Cardiac septum (tissue), 1 donor: ENCODE measurements at places on chromosomes 1 and 21. TPM values are rescaled to one million over a fixed set of nuclear protein-coding genes. Genes with fewer than 3 reads are reported as not detected.

LIN28A gene
- not detected for total RNA-seq

CCT8 gene
- total RNA-seq = 116 TPM

CD244 gene
- 0.24 TPM for total RNA-seq

PGLYRP3 gene
- total RNA-seq = not detected

LCE1D gene
- total RNA-seq = not detected

NRAS gene
- total RNA-seq = 11.2 TPM

KAZN gene
- 3.1 TPM for total RNA-seq

DNA sequence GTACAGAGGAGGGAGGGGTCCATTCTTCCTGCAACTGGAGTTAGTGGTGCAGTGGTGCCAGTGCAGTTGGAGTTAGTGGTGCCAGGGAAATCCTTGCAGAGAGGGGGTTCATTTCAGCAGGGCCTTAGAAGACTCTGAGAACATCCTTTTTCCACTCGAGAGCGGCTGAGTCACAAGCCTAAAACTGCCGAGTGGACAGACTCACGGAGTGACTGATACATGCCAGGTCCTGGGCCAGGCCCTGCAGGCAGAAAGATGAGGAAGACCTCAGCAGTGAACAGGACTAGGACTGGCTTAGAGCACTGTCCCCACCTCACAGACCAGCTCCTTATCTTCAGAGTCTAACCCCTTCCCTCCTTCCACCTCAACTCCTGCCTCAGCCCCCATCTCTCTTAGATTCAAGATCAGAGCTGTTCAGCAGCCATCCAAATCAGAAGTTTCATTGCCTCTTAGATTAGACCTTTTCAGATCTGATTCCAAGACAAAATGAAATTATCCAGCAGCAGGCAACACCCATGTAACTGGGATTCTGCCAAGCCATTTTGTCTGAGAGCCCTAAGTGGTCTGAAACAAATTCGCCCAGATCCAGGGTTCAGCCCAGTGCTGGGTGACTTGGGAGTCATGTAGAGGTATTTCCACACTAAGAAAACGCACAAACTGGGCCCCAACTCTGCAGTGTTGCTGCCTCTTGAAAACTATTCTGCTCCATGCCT is 12.7 kb upstream of the IKBKE start:
- DNase-seq = no peak

GRCh38 chr1:11501491-11501897 is 22.5 kb downstream of the DISP3 start:
- DNase-seq = peak; percentile 74

GRCh38 chr1:221937155-221937953 is 195.5 kb upstream of the DUSP10 start:
- DNase-seq = no peak

DNA sequence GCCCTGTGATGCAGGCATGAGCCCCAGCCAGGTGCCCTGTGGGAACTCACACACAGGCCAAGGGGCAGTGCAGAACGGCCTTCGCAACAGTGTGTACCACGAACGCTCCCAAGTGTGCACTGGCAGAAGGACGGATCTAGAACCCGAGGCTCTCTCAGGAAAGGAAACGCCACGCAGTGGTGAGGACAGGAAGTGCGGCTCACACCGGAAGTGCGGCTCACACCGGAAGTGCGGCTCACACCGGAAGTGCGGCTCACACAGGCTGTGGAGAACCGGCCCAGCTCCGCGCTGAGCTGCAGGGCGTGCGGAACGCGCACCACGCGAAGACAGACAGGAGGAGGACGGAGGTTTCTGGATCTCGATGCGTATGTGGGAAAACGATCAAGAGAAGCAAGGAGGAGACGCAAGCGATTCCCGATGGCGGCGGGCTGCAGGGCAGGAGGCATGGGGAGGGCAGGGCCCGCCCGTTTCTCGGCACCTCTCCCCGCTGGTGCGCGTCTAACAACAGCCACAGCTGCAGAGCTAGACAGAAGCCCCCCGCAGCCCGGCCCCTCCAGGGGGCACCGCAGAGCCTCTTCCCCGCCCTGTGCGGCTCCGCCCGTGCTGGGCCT is 35.9 kb upstream of the TMEM52 start:
- no peak for DNase-seq

GRCh38 chr1:164183854-164184635 is 374.9 kb upstream of the PBX1 start:
- DNase-seq = no peak

DNA sequence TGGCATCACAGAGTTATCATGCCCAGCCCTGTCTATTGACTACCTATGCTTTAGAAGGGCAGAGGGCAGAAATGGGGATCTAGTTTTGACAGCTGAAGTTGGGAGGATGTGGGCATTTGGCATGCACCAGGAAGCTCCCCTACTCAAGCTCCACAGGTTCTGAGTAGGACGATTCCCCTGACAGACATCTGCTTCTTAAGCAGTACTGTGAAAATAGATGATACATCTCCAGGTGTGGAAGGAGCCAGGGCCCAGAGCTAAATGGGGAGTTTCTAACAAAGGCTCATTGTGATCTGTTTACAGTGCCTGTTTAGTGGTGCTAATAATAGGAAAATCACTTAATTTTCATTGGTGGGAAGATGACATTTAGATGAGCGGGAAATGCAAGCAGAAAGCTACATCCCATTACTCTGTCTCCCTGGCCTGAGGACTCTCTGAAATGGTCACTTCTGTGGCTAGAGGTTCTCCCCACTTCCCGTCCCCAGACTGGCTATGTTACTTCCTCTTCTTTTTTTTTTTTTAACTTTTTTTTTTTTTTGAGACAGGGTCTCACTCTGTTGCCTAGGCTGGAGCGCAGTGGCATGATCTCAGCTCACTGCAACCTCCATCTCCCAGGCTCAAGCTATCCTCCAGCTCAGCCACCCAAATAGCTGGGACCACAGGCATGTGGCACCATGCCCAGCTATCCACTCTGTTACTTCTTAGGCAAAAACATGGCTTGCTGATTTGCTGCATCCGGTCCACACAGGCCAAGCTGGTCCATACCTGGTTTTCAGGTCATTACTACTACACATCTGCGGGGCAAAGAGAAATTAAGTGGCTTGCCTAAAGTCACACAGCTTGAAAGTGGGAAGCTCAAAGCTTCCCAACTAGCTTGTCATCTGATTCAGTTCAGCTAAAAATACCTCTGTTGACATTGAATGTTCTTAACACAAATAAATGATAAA is 23.2 kb upstream of the CNIH3 start:
- no peak for DNase-seq

- DNase-seq = no peak
Observed at GRCh38 chr1:6794164-6794563, 8.9 kb downstream of the CAMTA1 start.

DNA sequence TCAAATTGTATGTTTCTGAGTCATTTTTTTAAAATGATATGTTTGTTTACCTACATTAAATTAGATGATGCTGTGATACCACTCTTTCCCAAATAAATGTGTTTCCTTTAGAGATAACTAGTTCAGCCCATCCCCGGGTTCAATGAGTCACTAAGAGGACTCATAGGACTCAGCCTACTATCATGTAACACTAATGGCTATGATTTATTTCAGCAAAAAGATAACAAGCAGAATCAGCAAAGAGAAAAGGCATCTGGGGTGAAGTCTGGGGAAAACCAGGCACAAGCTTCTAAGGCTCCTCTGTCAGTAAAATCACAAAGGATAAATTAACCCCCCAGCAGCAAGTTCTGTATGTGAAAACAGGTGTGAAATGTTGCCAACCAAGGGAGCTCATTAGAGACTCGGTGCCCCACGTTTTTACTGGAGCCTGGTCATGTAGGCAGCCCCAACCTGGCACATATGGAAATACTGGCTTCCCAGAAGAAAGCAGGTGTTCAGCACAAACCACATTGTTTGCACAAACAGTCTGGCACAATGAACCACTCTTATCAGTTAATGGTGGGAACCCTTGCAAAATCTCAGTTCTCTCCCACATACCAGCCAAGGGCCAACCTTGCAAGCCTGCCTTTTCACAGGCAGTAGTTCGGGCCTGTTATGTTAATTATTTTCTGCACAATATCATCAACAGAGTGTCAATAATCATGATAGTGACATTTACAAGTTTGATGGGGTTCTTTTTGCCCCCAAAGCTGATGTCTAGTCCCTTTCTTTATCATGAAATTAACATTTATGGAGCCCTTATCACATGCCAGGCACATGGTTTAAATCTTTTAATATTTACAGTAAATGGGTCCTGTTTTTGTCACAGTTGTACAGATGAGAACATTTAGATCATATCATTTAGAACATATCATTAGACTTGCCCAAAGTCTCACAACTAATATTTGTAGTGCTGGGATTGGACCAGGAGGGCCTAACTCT is 23.1 kb upstream of the CNN3 start:
- DNase-seq = no peak

DNA sequence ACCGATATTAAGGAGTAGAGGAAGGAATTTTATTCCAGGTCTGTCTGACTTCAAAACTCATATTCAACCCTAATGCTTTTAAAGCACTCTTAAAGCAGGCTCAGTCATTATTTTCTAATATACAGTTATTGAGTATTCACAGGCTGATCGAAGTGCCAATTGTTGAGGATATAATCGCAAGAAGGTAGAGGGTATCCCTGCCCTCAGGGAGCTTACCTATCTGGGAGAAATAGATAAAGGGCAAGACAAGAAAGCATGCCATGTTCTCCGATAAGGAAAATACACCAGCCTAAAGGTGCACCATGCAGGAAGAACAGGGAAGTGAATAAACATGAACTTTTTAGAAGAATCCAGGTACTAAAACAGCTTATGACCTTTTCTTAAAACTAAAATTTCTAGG is 361.2 kb downstream of the SMYD3 start:
- DNase-seq = no peak

DNA sequence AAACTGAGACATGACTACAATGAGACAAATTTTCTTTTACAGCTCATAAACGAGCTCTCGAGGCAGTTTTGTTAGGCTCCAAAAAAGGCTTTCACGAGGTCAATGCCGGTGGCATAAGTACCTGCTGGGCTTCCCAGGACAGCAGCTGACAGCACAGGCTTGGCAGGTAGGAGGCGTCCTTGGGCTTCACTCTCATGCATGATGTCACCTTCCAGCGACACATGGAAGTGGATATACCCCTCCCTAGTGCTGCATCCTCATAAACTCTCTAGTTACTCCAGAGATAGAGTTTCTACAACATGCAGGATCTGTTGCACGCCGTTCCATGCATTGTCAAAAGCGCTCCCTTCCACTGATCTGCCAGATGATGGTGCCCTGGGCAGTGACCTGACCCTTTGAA is 112.5 kb upstream of the PAXBP1 start:
- no peak for DNase-seq

- DNase-seq = no peak
Observed at GRCh38 chr1:56196839-56197238, 382.5 kb downstream of the PLPP3 start.

DNA sequence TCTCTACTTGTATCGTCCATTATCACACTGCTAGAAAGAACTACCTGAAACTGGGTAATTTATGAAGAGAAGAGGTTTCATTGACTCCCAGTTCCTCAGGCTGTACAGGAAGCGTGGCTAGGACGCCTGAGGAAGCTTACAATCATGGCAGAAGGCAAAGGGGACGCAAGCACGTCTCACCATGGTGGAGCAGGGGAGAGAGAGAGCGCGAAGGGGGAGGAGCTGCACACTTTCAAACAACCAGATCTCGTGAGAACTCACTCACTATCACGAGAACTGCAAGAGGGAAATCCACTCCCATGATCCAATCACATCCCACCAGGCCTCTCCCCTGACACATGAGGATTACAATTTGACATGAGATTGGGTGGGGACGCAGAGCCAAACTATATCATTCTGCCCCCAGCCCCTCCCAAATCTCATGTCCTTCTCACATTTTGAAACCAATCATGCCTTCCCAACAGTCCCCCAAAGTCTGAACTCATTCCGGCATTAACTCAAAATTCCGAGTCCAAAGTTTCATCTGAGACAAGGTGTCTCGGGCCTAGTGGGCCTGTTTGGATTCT is 8.0 kb downstream of the MMEL1 start:
- peak; percentile 70 for DNase-seq

GRCh38 chr1:41282679-41283317 is 40.7 kb upstream of the SCMH1 start:
- no peak for DNase-seq

GRCh38 chr21:41511858-41512257 is 3.9 kb upstream of the TMPRSS2 start:
- DNase-seq = no peak

GRCh38 chr1:221030990-221031389 is 151.7 kb downstream of the HLX start:
- no peak for DNase-seq

GRCh38 chr1:160800142-160800541 is 4.2 kb downstream of the LY9 start:
- DNase-seq = no peak

GRCh38 chr1:69707103-69707502 is 139.4 kb downstream of the LRRC7 start:
- DNase-seq = no peak

DNA sequence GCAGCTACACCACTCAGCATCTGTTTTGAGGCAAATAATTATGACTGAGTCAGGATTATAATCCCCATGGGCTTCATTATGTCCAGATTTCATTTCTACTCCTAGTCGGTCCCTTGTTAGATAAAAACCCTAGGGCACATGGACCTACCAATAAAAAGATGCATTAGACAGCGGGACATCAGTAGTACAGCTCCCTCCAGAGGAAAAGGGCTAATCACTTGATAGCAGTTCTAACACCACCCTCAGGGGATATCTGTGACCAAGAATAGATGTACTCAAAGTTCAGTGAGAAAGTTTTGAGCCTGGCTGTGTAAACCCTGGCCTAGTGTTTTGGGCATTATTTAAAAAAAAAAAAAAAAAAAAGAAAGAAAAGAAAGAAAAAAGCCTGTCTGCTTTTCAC is 10.0 kb downstream of the GJA8 start:
- no peak for DNase-seq
